Urinary bladder (tissue), 4 donors: ENCODE measurements at places on chromosomes 2 and 18. TPM values are rescaled to one million over a fixed set of nuclear protein-coding genes. Genes with fewer than 3 reads are reported as not detected.

The ITGA4 gene
- polyA plus RNA-seq = 5.2 TPM

The PAIP2B gene
- polyA plus RNA-seq = 4.2 TPM

The ACTR3 gene
- polyA plus RNA-seq = 130 TPM

GRCh38 chr18:60978338-60978737, 354.9 kb upstream of the CDH20 start:
- no peak for DNase-seq

The ST8SIA3 gene
- polyA plus RNA-seq = 0.09 TPM

DNA sequence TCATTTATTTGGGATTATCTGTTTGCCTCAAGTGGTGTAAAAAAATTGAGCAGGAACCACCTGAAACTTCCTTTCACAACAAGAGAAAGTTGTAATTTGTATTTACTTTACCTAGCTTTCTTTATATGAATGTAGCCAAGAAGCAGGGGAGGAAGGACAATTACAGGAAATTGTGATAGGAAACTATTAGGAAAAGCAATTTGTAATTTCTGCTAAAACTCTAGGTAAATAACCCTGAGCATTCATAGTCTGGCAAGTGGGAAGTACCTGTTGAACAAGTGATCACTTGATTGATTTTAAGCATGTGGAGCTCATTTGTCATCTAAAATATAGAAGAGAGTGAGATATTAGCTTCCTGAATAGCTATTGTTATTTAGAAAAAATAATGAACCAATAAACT, 5.0 kb downstream of the TFPI start:
- DNase-seq = no peak

DNA sequence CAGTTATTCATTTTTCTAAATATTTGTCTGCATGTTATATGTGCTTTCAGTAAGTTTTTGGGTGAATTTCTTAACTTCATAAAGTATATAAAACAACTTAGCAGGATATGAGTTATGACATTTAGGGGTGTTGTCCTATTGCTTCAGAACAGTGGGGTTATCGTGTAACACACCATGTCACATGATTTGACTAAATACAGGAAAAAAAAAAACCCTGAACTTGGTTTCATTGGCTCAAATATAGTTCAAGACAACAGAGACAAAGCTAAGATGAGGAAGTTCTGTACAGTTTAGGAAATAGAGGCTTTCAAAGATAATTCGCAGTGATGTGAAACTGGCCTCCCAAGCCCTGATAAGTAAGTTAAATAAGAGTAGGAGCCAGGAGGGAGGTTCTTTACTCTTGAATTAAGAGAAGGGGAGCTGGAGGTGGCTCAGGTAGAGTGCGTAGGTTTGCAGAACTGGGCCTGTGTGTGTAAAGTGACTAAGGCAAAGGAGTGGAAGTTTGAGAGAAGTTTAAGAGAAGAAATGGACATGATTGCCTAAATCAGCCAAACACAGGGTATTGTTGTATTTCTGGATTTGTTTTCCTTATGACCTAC, 53.9 kb downstream of the LIMS1 start:
- no peak for DNase-seq

The CCDC141 gene
- polyA plus RNA-seq = 0.20 TPM

DNA sequence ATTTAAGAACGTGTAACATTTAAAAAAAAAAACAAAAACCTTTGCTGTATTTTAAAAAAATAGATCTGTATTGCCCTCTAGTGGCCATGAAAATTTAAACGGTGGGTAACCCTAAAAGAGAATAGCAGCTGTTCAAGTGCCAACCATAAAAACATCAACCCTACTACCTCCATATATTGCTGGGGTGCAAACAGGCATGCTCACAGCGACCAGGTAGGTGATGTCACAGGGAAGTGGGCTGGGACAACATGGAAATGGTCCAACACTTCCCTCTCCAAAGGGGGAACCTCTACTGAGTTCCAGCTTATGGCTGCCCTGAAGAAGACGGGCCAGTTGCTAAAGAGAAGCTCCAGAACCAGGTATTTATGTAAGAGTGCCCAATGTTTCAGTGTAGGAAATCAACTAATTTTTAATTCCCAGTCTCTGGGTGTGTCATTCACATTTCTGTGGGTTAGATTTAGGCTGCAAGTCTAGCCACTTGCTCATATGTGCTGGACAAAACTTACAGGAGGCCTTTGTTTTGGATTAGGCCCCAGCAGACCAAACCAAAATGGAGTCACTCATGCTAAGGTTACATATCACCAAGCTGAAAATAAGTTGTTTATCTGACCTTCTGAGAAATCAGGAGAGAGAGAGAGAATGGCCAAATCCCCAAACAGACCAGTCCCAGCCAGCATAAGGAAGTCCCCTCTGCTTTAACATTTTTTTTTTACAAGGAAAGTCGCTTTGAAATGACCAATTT, 54.5 kb downstream of the SKA1 start:
- no peak for DNase-seq

The C1GALT1C1L gene
- polyA plus RNA-seq = 2.9 TPM

GRCh38 chr2:231047274-231047922, 9.3 kb upstream of the PSMD1 start:
- no peak for DNase-seq
